ENCODE measurements at places on chromosomes 6 and 20.

DNA sequence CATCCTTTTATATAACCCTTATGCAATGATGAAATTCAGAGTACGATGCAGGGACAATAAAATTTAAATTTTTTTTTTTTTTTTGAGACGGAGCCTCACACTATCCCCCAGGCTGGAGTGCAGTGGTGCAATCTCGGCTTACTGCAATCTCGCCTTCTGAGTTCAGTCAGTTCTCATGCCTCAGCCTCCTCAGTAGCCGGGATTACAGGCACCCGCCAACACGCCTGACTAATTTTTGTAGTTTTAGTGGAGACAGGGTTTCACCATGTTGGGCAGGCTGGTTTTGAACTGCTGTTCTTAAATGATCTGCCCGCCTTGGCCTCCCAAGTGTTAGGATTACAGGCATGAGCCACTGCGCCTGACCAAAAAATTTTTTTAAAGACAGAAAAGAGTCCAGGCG is 15.2 kb downstream of the MTO1 start:
- DNase-seq, result no peak

DNA sequence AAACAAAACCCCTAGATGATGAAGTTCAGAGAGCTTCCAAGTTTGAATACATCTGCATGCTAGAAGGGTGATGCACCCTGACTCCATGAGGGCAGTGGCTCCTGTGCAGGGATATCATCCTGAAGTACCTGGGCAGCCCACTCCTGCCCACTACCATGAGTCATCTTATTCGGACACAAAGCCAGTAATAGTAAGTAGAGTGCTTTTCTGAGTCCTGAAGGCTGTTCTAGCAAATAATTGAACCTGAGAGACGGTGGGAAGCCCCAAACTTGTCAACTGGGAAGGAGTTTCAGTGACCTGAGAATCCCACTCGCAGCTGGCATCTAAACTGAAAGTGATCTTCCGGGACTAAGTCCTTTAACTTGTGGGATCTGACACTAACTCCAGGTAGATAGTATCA is 152.9 kb upstream of the COL21A1 start:
- no peak for DNase-seq

GRCh38 chr20:63124092-63124781 is 91.7 kb downstream of the YTHDF1 start:
- DNase-seq, result no peak

- DNase-seq, result no peak
Measured at GRCh38 chr6:87870556-87870955, 168.5 kb upstream of the AKIRIN2 start.

All from stimulated activated CD8-positive, alpha-beta memory T cell treated with anti-CD3 and anti-CD28 coated beads, Interleukin-4, amount 100 ng/mL, for 24 hours (primary cell).